ENCODE measurements at places on chromosomes 16 and 17.

DNA sequence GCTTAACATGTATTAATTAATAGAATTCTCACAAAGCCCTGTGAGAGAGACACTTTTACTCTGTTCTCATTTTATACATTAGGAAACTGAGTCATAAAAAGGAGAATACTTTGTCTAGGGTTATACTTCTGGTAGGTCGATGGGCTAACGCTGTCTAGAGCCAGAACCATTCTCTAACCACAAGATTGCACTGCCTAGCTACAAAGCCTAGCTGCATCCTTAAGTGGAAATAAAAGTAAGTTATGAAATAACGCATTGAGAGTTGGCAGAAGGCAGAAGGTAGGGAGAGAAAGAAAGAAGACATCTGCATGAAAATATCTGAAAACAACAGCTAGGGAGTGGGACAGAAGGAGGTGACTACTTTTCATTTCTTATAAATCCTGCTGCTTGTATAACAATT, 33.2 kb downstream of the IRX6 start:
- no peaks in the 10 kb centered on the region for H3K4me1 ChIP-seq
- DNase-seq, result no peak
- no peak overlapping the region for H3K27ac ChIP-seq
- no peak overlapping the region for H3K4me3 ChIP-seq

- no peak overlapping the region for H3K4me3 ChIP-seq
- H3K4me1 ChIP-seq, result no peaks in the 10 kb centered on the region
- no peaks in the 10 kb centered on the region for H3K27me3 ChIP-seq
- no peak for DNase-seq
Measured at GRCh38 chr17:5980941-5981340, 89.2 kb upstream of the WSCD1 start.

DNA sequence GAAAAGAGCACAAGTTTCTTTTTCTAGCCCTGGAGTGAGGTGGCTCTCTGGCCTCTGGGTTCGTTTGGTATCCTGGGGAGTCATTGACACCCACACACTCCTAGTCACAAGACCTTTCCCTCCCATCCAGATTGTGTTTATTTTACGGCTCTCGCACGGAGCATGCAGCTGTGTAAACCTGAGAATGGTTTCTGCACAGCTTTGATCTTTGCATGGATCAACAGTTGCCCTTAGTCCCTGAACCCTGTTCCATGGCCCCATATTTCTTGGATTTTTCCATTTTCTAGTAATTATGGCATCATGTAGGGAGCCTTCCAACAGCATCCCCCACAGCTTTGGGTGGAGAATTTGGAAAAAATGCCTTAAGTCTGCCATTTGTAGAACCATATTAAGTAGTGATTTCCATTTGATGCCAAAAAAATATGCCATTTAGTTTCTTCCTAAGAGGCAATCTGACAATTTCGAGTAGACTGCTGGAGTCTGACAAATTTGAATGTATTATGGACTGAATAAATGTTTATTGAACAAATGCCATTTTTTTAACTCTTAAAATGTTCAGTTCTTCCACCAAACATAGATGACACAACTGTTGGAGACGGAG, 197.7 kb downstream of the WWOX start:
- H3K4me1 ChIP-seq, result peaks cover 3% of the 10 kb centered on the region
- H3K27ac ChIP-seq, result no peak overlapping the region
- no peaks in the 10 kb centered on the region for H3K27me3 ChIP-seq
- H3K4me3 ChIP-seq, result no peak overlapping the region
- H3K36me3 ChIP-seq, result no peaks in the 10 kb centered on the region
- DNase-seq, result no peak

DNA sequence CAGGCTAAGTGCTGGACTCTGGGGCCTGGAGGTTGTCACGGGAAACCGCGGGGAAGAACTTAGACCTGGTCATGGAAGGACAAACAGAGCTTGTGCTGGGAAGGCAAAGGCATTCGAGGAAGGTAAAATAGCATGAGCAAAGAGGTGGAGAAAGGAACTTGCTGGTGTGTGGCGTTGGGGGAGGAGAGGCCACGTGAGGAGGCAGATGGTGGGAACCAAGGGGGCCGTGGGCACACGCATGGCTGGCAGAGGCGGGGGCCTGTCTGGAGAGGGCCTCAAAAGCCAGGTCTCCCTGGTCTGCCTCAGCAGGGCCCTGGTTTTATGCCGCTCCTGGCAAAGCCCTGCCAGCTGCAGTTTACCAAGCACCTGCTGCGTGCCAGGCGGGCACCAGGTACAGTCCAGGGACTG, 15.3 kb downstream of the CORO7 start:
- H3K27ac ChIP-seq, result no peak overlapping the region
- no peaks in the 10 kb centered on the region for H3K36me3 ChIP-seq
- no peak for DNase-seq
- H3K4me1 ChIP-seq, result no peaks in the 10 kb centered on the region

DNA sequence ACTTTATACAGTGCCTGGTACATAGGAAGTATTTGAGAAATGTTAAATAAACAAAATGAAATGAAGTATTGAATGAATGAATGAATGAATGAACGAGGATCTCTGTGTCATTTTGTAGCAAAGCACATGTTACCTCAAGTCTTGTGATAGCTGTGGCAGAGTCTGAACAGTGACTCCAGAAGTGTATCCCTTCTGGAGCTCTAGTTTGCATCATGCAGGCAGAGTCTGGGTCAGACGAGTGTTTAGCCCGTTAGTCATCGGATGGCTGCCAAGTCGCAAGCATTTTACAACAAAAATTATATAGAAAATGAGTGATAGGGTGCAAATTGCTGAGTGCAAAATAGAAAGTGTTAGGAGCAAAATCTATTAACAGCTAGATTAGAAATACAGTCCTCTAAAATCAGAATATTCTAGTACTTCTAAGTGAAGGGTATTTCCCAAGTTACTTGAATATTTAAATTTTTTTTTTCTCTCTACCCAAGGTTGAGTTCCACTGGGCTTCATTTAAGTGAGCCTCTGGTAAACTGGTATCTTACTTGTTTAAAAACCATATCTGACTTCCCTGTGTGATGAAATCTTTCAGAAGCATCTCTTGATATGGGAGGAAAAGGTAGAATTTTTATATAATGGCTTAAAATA, 113.3 kb downstream of the FTO start:
- H3K4me3 ChIP-seq, result no peak overlapping the region
- H3K27ac ChIP-seq, result no peak overlapping the region
- H3K27me3 ChIP-seq, result no peaks in the 10 kb centered on the region
- DNase-seq, result peak; percentile 63

All from aorta (tissue), 5 donors.